ENCODE measurements at places on chromosomes 16 and 17.

DNA sequence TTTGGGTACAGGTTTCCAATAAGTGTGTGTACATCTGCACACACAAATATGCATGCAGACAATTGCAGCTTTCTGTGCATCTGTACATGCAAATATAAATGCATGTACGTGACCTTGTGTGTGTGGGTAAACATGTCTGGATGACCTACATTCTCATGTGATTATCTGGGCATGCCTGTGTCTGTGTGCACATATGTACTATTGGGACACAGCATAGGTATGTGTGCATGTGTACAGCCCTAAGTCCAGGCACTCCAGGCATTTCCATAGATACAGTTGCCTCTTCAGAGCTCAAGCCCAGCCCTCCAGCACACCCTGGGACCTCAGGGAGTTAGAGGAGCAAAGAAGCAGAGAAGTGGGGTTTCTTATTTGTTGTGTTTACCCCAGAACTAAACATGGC is 7.1 kb upstream of the GP2 start:
- no peak for DNase-seq

GRCh38 chr16:88911136-88911945 is 44.9 kb upstream of the PABPN1L start:
- no peak for DNase-seq

DNA sequence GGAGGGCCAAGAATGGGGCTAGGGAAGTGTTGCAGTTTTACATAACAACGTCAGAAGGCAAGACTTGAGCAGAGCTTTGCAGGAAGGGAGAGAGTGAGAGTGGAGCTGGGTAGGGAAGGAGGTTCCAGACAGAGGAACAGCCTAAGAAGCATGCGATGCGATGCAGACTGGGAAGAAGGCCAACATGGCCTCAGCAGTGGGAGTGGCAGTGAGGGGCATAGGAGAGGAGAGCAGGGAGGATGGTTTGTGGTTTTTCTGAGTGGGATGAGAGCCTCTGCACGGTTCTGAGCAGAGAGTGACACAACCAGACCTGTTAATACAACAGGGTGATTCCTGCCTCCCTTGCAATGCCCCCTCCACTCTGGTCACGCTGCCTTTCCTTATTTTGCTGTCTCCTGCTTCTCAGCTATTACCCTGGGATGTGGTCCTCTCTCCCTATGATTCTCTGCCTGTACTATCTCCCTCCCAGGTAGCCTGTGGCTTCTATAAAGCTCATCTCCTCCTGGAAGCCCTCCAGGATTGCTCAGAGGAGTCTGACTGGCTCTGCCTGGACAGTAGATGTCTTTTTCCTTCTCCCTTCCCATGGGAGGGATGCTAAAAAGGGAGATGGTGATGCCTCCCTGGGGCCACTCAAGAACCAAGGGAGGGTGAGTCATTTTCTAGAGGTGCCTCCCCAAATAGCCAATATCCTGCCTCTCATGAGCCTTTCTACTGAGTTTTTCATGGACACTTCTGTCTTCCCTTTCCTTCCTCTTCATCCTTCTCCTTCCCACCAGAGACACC is 38.7 kb upstream of the NGFR start:
- DNase-seq, result no peak

- DNase-seq, result peak; percentile 11
Observed at GRCh38 chr17:19306160-19307111, 56.1 kb downstream of the B9D1 start.

DNA sequence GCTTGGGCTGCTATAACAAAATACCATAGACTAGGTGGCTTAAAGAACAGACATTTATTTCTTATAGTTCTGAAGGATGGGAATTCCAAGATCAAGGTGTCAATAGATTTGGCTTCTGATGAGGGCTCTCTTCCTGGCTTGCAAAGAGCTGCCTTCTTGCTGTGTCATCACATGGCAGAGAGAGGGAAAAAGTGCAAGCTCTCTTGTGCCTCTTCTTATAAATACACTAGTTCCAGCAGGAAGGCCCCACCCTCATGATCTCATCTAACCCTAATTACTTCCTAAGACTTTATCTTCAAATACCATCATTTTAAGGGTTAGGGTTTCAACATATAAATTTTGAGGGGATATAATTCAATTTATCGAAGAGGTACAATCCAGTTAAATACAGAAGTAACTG is 30.6 kb downstream of the ABCA9 start:
- no peak for DNase-seq

- no peak for DNase-seq
Observed at GRCh38 chr17:61568219-61569072, 22.6 kb downstream of the NACA2 start.

DNA sequence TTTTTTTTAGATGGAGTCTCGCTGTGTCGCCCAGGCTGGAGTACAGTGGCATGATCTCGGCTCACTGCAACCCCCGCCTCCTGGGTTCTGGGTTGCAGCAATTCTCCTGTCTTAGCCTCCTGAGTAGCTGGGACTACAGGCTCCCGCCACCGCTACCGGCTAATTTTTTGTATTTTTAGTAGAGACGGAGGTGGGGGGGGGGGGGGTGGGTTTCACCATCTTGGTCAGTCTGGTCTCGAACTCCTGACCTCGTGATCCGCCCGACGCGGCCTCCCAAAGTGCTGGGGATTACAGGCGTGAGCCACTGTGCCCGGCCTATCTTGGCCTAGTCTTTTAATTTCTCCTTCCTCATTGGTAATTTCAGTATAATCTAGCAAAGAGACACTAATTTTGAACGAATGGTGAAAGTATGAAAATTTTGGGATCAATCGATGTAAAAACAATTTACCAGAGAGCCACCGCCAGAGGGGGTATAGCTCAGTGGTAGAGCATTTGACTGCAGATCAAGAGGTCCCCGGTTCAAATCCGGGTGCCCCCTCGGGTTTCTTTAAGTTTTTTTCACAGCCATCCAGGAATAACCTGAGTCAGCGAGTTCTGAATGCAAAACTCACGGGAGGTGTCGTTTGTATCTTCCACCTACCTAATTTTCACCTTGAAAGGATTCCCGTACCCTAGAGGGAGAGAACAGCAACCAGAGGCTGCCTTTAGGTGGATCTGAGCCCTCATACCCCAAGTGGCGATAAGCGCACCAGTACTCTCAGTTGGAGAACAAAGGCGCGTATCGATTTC is 2.5 kb upstream of the LASP1 start:
- peak; percentile 66 for DNase-seq

GRCh38 chr17:51245535-51245934 is 14.3 kb downstream of the MBTD1 start:
- DNase-seq, result no peak

- DNase-seq, result no peak
Observed at GRCh38 chr17:10384175-10384574, 11.4 kb upstream of the MYH13 start.

DNA sequence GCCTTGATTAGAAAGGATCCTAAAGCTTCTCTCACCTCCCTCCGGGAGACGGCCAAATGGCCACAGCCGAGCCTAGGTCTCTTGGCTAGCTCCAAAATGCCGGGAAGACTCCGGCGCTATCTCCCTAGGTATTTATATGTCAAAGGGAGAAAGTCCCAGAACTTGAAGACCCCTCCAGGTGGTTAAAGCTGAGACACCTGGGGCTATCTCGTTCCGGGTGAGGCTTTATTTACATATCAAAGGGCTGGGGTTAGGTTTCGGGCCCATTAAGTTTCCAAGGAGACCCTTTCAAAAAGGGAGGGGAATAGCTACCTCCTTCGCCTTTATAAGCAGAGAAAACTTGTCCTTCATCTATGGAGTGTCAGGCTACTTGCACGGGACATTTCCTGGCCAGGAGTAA is 70.9 kb upstream of the KIFC3 start:
- DNase-seq, result no peak

DNA sequence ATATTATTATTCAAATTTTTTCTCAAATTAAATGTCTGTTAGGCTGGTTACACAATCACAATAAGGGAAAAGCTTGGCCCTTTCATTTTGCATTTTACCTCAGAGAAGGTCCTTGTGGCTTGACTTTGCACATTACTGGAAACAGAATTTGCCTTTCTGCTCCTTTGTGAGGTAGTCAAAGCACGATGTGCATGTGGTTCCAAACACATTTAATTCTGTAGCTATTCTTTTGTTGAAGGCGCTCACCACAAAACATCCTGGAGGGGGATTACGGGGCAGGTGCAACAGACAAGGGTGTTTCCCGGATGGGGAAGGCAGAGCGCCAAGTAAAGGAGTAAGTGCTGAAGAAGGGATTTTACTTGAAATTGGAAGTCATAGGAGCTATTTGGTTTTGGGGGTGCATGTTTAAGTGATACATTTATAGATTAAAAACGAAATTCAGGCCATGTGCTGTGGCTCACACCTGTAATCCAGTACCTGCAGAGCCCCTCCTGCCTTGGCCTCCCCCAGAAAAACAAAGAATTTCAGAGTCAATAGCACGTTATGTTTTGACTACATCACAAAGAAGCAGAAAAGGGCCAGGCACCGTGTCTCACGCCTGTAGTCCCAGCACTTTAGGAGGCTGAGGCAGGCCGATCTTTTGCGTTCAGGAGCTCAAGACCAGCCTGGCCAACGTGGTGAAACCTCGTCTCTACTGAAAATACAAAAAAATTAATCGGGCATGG is 31.2 kb upstream of the TENT4B start:
- no peak for DNase-seq

- no peak for DNase-seq
Observed at GRCh38 chr16:49834531-49835151, 21.3 kb downstream of the ZNF423 start.

DNA sequence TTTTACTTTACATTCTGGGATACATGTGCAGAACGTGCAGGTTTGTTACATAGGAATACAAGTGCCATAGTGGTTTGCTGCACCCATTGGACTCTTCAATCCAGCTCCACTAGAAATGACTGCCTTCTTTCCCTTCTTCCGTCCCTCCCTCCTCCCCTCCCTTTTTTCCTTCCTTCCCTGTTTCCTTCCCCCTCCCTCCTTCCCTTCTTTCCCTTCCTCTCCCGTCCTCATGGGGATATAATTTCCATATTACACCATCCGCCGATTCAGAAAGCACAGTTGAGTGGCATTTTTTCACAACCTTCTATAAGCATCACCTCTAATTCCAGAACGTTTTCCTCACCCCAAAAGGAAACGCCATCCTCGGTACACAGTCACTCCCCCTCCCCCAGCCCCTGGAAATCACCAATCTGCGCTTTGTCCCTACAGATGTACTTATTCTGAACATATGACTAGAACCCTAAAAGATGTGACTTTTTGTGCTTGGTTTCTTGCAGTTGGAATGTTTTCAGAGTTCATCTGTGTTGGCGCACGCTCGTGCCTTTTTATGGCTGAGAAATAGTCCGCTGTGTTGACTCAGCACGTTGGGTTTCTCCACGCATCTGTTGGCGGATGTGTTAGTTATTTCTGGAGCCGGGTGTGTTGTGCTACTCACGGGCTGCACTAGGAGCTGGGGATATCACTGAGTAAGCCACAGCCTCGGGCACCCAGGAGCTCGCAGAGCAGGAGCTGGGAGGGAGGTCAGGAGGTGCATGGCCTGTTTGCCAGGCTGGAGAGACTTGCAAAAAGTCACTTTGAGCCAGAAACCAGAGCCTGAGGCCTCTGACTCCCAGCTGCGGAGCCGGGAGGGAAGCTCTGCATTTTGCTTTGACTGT is 336.4 kb downstream of the SEC14L1 start:
- no peak for DNase-seq

DNA sequence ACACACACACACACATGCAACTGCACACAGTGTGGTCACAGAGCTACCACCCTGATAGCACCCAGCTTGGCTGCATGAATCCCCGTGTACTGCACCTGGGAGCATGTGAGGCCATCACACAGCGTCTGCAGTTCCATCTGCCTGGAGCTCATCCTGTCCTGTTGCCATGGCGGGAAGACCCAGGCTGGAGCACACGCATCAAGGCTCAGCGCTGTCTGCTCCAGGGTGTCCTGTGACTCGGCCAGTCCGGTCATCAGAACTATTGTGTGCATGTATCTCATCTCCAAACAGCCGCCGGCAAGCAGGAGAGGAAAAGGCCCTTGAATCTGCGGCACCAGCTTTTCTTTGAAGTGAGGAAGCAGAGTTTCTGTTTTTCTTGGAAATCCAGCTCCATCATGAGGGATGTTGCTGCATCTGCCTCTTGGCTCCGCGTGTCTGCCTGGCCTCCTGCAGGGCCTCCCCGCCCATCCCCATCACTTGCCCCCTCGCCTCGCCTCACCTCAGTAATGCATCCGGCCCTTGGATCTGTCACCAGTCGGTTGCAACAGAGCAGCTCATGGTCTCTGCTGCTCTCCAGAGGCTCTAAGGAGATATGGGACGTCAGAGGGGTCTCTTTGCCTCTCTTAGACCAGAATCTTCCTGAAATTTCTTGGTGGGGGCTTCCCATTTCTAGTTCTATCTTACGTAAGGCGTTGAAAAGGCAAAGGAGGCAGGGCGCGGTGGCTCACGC is 23.7 kb downstream of the CACNG4 start:
- no peak for DNase-seq

DNA sequence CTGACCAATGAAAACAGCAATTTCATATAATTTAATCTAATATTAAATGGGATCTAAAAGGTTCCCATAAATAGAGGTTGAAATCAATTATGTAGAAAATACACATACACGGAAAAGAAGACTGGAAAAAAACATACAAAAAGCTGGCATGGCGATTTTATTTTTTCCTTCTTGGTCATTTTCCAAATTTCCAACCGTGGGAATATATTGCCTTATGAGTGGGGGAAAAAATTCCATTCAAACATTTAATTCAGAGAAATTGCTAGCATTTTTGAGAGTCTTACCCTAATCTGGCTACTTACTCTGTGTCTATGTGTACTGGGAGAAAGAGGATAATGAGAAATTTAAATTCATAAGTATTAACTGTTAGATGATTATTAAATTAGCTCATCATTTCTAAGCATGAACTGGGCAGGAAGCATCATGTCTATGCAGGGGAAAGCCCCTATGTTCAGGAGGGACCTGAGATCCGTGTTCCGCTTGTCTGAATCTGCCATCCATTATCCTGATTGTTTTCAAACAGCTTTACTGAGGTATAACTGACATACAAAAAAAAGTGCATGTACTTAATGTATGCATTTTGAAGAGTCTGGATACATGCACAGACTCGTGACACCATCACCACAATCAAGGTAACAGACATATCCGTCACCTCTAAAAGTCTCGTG is 145.2 kb downstream of the XYLT1 start:
- DNase-seq, result no peak

DNA sequence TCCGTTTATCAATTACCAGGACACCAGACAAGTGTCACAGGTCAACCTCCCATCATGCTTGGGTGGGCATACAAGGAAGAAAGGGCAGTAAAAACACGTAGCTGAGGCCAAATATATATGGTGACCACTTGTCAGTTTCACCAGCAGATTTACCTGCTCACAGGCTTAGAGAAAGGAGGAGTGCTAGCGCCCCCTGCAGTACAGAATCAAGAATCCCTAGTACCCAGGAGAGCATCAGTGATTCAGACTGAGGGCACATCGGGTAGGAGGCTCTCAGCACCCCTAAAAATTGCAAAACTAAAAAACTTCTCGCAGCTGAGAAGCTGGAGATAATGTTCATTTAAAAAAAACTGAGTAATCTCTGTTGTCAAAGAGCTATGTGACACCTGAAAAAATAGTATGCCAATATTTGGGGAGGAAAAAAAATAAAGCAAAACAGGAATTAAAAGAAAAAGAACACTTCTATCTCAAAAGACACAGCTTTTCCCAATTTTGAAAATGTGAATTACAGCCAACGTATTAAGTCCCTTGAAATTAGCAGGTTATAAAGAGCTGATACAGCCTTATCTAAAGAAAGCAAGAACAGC is 21.2 kb upstream of the MON1B start:
- peak; percentile 38 for DNase-seq

- DNase-seq, result no peak
Observed at GRCh38 chr17:45848405-45848804, 3.7 kb downstream of the SPPL2C start.

GRCh38 chr16:3112058-3112880 is at the start of gene ZNF205:
Gene ZNF205 (plus strand): TSS chr16:3112586. CDS start chr16:3113431, 845 bp downstream.
- DNase-seq, result no peak

GRCh38 chr17:39123627-39124026 is 27.8 kb downstream of the PLXDC1 start:
- DNase-seq, result no peak

- DNase-seq, result no peak
Observed at GRCh38 chr16:2155977-2156848, 631 bp downstream of the TRAF7 start.

Measured in activated CD4-positive, alpha-beta T cell treated with anti-CD3 and anti-CD28 coated beads for 24 hours (primary cell).